ENCODE measurements at places on chromosomes 3 and 15. TPM values are rescaled to one million over a fixed set of nuclear protein-coding genes. Genes with fewer than 3 reads are reported as not detected.

Gene RLBP1
- not detected for total RNA-seq

Gene HCLS1
- total RNA-seq, result 0.48 TPM

Gene GP5
- total RNA-seq, result not detected

Gene ZIC1
- 2.0 TPM for total RNA-seq

Gene EPB42
- not detected for total RNA-seq

Gene KCNH8
- 0.55 TPM for total RNA-seq

Gene ATP2B2
- total RNA-seq, result 0.21 TPM

GRCh38 chr15:98070137-98070536, 109.6 kb downstream of the ARRDC4 start:
- DNase-seq, result no peak

- no peak for DNase-seq
Observed at GRCh38 chr15:83866692-83867091, 212.8 kb downstream of the ADAMTSL3 start.

DNA sequence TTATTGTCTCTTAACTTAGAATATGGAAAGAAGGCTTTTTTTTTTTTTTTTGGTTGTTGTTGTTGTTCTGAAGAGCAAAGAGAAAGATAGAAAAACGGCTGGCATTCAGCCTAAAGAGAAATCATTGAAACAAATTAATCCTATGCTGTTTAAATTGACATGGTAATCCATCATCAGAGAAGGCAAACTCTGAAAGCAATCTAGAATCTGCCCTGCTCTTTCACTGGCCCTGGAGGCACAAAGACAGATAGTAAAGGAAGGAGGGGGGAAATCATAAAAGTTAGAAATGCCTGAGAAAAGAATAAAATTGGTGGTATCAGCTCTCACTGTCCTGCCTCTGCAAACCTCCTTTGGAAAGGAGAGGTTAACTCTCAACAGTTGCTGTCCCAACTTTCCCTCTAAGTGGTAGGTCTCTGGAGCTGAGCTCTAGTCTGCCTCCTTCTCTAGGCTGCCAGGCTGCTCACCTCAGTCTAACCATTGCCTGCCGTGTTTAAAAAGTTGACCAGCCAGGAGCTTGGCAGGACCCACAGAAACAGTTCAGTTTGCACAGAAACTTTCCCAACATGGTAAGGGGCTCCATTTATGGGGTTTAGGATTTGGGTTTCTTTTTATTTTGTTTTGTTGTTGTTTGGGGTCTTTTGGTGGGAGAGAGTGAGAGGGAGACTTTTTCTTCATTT, 13.4 kb upstream of the NR2F2 start:
- no peak for DNase-seq

DNA sequence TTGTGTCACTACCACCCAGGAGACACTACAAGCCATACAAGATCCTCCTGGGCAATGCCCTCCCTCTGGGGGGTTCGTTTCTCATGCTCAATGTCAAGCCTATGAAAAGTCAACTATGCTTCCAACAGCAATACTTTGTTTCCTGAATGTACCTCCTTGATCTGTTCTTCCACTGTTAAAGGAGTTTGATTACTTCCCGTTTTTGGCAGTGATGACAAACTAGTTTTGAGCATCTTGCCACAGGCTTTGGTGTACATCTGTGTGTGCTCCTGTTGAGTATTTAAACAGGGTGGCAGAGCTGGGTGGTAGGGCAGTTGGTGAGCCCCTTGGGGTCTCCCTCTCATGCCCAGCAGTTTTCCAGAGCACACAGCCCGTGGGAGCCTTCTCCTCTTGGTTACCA, 81.4 kb downstream of the IL12A start:
- no peak for DNase-seq

GRCh38 chr3:51637144-51637940, 33.7 kb upstream of the TEX264 start:
- no peak for DNase-seq

DNA sequence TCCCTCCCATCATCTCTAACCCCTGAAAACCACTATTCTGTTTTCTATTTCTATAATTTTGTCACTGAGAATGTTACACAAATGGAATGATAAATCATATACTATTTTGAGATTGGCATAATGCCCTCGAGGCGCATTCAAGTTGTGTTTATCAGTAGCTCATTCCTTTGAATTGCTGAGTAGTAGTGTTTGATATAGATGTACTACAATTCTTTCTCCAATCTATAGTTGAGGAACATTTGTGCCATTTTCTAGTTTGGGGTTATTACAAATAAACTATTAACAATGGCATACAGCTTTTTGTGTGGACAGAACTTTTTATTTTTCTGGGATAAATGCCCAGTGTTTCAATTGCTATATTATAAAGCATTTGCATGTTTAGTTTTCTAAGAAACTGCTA, 86.0 kb downstream of the CCR1 start:
- no peak for DNase-seq

GRCh38 chr3:176106380-176106779, 1090.9 kb downstream of the TBL1XR1 start:
- no peak for DNase-seq

DNA sequence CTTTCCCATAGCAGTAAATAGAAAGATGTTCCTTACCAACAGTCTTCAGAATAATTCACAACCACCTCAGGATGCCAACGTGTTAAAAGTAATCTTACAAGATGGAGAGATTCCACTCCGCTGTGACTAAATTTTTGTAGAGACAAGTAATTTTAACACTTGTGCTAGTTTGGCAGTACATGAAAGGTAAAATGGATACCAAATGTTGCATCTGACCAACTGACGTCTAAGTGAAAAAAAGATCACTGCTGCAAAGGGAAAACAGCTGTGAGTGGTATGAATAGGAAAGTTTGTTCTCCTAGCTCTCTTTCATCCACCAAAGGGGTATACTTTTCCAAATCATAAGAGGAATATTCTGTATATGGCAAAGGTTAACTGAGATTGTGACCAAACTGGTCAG, 2.6 kb downstream of the SPG21 start:
- DNase-seq, result no peak

- no peak for DNase-seq
Observed at GRCh38 chr3:166372571-166373106, 535.4 kb upstream of the BCHE start.

GRCh38 chr3:38722781-38723568, 73.5 kb upstream of the SCN5A start:
- DNase-seq, result no peak

GRCh38 chr3:108489776-108490175, 20.6 kb downstream of the MYH15 start:
- DNase-seq, result peak; percentile 26

GRCh38 chr3:24545887-24546286, 51.2 kb upstream of the THRB start:
- DNase-seq, result no peak

DNA sequence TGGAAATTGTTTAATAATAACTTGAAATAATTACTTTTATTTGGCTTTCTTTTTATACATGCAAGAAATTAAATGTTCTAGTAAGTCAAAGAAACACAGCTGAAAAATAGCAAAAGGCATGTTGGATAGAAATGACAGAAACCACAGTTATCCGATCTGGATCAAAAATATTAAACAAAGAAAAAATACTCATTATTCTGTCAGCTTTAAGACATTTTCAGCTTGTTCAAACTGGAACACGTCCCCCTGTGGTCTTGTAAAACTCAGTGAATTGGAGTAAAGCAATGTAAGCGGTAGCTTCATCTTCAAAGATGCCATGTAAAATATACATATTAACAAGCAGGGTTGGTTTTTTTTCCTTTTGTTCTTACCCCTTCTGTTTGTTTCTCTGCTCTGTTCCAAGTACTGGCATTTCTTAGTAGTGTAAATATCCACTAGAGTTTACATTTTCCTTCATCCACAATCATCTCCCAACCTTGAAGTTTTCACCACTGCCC, 223.4 kb downstream of the IGSF11 start:
- DNase-seq, result no peak

DNA sequence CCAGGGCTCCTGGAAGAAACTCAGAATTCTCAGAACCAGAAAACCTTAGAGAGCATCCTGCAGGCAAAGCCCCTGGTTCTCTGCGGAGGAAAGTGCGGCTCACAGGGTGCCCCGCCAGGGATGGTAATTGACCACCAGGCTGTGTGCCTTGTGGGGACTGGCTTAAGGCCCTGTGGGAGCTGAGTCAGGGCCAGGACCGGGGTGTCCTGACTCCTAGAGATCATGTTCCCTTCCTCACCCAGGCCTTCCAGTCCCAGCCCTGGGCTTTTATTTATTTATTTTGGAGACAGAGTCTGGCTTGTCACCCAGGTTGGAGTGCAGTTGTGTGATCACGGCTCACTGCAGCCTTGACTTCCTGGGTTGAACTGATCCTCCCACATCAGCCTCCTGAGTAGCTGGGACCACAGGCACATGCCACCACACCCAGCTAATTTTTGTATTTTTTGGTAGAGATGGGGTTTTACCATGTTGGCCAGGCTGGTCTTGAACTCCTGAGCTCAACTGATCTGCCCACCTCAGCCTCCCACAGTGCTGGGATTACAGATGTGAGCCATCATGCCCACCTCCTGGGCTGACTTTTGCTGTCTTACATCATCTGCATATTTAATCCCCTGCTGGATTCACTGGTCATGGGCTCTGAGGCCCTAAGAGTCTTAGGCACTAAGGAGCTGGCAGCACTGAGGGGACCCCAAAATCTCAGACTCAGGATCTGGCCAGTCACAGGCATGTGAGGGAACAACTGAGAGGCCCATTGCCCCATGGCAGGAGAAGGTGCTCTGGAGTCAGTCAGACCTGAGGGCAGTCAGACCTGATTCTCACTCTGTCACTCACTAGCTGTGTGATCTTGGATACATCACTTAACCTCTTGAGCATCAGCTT, 20.4 kb upstream of the LAMP3 start:
- DNase-seq, result no peak

DNA sequence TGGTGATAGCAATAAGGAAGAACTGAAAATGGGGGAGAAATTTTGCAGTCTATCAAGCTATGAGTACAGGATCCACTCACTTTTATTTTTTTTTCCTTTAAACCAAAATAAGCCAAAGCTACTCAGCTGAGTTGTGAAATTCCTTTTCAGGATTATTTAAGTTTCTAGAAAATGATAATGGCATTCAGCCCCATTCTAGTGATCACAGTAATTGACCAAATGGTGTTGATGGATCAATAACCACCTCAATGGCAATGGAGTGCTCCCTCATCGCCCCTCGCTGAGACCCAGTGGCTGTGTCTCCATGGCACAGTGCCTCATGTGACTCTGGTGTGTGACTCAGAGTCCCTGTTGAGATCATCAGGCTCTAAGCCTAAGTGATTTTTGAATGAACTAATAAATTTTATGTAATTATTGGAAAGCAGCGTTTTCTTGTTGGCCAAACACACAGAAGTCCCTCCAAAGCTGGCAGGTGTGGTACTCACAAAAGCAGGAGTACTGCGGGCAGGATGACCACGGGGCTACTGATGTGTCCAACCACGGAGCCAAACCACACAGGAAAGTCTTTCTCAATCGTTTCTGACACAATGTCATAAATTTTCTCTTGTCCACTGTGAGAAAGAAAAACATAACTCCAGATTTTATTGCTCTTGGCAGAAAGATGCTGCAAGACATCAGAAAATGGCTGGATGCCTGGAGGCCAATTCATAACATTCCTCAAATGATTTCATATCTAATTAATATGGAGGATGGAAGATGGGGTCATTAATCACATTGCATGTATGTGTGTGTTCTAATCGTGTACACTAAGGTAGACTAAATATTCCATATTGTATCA, 14.4 kb upstream of the STARD5 start:
- no peak for DNase-seq

DNA sequence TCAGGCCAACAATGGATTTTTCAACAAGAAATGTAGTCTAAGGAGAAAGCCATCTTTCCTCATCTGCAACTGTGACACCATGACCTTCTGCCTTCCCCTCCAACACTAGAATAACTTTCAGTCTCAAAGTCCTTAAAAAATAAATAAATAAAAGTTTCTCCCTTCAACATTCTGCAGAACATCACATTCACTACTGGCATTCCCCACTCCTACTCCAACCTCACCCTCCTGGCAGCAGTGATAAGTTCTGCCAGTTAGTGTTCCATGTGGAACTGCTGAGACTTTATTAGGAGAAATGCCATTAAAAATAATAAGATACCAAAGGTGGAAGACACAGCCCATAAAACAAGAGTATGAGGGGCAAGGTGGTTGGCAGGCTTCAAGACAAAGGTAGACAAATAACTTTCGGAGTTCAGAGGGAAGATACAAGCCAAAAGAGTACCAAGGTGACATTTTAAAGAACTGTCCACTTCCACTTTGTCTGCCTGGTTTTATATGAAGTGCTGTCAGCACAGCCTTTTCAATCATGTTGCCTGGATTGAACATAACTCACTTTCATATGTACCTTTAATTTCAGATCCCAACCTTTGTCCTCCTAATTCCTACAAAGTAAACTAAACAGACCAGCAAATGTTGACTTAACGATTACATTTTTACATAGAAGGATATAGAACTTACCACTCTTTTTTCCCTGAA, 37.5 kb upstream of the RSL24D1 start:
- DNase-seq, result no peak

DNA sequence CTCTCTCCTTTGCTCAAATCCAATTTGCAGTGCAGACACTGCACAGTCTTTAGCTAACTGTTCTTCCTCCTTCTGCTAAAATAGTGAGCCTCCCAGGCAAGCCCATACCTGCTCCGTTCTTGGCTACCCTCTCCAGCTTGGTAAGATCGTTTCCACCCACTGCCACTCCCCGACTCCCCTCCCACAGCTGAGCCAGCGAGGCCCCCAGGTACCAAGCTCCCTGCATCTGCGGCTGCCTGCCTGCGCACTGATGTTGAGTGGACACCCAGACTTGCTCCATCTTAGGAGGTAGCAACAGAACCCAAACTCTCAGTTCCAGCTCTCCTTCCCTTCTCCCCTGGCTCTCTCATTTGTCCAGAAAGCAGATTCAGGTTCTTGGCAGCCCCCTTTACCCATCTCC, 7.9 kb upstream of the TNK2 start:
- DNase-seq, result no peak

DNA sequence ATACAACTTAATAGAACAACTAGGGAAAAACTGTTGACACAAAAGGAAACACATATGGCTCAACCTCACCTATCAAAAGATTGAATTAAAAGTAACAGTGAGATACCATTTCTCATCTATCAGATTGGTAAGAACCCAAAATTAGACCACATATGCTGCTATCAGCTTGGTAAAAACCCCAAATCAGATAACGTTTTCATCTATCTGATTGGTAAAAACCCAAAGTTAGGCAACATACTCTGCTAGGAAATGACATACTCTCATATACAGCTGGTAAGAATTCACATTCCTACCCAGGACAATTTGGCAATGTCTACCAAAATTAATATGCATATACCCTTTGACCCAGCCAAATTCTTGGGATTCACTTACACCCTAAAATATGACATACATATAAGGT, 26.3 kb downstream of the NRG4 start:
- DNase-seq, result no peak

GRCh38 chr15:30043211-30043655, 39.5 kb upstream of the GOLGA8J start:
- DNase-seq, result no peak

All from H7 (cell line).